ENCODE measurements at places on chromosomes 6 and 20. TPM values are rescaled to one million over a fixed set of nuclear protein-coding genes. Genes with fewer than 3 reads are reported as not detected.

- no peak for DNase-seq
Measured at GRCh38 chr6:86586195-86586594, 351.1 kb upstream of the HTR1E start.

DNA sequence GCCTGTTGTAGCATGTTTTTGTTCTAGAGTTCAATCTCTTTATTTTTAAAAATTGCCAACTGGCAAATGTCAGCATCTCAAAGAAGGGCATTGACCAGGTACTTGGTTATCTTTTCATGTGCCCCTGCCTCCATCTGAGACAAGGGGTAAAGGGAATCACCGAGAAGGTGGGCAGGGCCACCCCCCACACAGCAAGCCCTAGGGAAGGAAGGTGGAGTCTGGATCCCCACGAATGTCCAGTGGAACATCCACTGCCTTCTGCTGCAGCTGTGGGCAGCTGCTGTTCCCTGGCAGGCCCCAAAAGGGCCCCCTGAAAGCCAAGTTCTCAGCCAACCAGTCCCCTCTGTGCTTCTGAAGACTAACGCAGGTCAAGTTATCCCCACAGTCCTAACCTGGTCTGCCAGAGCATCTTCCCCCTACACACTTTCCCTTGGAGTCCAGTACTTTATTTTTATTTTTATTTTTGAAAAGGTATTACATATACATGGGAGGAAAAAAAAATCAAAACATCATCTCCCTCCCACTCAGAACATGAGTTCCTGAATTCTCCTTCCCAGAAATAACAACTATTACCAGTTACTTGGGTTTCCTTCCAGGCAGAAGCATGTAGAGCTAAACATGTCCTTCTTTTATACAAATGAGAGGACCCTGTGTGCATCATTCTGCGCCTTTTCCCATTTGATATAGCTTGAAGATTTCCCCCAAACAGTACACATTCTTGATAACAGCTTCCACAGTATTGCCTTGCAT is 253.7 kb downstream of the MAFB start:
- no peak for DNase-seq

DNA sequence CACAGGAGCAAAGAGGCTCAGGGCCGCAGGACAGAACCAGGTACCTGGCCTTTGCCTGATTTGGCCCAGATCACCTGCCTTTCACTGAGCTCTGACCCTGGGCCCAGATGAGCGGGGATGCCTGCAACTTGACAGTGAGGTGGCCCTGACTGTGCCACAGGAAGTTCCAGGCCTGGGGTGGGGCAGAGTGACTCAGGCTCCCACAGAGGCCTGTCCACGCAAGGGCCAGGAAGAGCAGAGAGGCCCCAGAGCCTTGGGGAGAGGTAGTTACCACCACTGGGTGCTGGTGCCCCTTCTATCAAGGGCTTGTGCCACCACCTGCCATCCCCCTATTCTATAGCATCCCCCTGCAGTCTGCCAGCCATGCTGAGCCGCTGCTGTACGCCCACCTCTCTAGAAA is 4.1 kb upstream of the NOL4L start:
- no peak for DNase-seq

OPRL1 gene
- polyA plus RNA-seq, result 1.2 TPM

DNA sequence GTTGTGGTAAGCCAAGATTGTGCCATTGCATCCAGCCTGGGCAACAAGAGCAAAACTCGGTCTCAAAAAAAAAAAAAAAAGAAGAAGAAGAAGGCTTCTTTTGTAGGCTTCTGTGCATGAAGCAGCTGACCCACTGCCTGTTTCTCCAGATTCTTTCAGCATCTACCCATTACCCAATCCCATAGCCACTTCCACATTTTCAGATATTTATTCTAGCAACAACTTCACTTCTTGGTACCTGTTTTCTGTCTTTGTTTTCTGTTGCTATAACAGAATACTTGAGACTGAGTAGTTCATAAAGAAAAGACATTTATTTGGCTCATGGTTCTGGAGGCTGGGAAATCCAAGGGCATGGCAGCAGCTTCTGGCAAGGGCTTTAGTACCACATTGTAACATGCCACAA is 95.3 kb upstream of the SGK1 start:
- no peak for DNase-seq

- no peak for DNase-seq
Measured at GRCh38 chr6:12490904-12491571, 200.9 kb downstream of the EDN1 start.

DNA sequence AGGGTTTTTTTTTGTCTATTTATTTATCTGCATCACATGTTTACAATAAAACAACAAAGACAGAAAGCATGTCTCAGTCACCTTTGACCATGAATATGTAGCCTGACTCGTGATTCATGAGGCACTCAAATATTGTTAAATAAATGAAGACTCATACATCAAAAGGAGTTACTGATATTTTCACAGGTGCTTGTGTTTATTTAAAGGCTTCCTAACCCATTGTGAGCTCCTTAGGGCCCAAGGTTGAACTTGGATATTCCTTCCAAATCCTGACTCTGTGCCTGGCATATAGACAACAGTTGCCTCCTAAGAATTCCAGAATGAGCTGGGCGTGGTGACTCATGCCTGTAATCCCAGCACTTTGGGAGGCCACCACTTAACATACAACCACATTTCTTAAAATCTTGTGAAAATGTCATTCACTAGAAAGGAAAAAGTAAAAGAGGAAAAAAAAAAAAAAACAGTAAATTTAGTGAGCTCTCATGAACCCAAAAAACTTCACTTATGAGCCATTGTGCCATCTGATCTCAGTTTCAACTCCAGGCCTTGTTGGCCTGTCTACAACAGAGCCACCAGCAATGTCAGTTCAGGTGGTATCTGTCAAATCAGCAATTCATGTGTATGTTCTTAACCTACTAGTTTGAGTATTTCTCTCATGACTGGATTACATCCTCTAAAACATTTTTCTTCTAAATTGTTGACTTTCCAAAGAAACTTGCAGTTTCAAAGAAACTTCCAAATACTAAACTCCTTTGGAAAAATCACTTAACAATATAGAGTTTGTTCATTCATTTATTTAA is 162.7 kb upstream of the MARCKS start:
- no peak for DNase-seq

GRCh38 chr6:133337308-133337707 is 96.2 kb downstream of the EYA4 start:
- no peak for DNase-seq

- DNase-seq, result no peak
Measured at GRCh38 chr6:10441004-10441654, 26.3 kb upstream of the TFAP2A start.

CUL9 gene
- polyA plus RNA-seq, result 31.3 TPM

DNA sequence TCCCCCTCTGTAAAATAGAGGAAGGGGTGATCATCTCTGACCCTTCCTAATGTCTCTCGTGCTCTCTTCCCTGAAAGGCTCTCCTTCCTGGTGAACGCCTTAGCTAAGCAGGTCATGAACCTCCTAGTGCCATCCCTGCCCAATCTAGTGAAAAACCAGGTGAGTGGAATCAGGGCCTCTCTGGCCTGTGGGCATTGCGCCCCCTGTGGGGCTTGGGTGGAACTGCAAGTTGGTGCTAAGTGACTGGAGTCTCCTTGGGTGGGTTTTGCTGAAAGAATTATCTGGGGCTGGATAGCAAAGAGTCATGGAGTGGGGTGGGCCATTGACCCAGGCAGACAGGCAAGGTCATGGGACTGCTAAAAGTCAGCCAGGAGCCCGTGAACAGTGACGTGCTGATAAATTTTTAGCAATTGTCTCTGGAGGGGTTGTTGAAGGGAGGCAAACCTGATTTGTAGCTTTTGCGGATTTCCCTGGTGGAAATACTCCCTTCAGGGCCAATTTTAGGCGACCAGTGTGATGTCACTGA is 8.9 kb downstream of the BPIFB1 start:
- no peak for DNase-seq

RSPO3 gene
- polyA plus RNA-seq, result 22.7 TPM

DNA sequence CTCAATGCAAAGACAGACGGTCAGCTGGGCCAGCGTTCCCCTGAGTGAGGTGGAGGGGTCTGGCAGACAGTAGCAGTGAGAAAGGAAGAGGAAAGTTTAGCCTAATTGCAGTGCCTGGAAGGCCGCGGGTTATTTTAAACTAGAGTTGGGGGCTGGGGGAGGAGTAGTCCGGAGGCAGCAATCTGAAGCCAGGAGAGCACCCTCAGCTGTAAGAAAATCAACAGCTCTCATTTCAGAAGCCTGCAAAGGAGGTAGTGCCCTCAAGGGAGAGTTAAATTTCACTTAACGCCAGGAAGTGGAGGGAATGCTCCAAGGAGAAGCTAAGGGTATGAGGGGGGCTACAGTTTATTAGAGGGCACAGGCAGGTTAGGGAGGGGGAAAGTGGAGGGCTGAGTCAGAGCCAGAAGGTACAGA is 26.9 kb downstream of the RING1 start:
- no peak for DNase-seq

EYA2 gene
- 0.67 TPM for polyA plus RNA-seq

CDSN gene
- not detected for polyA plus RNA-seq

SLC13A3 gene
- polyA plus RNA-seq, result 29.1 TPM

DNA sequence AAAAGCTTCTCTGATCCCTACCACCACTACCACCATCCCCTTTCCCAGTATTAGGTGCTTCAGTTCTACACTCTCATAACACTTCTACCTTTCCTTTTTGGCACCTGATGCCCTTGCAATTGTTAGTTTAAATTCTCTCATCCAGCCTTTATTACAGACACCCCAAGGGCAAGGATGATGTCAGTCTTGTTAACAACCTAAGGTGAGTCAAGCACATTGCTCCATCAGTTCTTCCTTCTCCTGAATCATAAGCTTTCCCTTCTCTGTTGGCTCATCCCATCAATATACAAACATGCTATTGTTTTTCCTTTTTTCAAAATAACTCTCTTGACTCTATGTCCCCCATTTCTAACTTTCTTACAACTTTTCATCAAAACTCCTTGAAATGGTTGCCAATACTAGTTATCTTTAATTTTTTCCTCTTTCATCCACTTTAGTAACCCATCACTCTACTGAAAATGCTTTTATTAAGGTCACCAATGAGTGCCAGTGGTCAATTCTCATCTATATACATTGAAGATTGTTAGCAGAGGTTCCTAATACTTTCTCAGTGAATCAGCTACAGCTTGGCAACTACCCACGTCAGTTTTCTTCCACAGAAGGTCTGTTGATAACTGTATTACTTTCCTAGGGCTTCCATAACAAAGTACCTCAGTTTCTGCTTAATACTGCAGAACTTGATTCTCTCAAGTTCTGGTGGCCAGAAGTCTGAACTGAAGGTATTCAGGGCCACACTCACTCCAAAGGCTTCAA is 97.1 kb upstream of the FLRT3 start:
- DNase-seq, result no peak

DNA sequence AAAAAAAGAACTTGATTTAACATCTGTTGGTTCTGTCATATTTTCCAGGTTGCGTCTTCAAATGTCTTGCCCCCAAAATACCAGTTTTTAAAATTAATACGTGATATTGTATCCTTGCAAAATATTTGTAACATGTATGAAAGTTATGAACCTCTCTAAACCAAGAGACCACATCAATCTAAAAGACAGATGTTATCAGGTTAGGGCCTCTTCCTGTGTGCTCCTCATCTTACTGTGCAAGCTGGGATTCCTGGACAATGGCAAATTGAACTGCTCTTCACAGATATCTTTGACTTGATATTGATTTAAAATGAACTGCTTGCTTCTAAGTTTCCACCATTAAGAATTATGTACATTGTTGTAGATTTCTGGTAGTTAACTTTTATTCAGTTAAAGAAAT is 9.6 kb downstream of the TMEM239 start:
- DNase-seq, result no peak

GRCh38 chr6:36056178-36056577 is 28.6 kb downstream of the MAPK14 start:
- DNase-seq, result no peak

GRCh38 chr6:108796875-108797274 is 51.3 kb upstream of the ARMC2 start:
- no peak for DNase-seq

- DNase-seq, result no peak
Measured at GRCh38 chr6:42251911-42252637, 34.4 kb upstream of the MRPS10 start.

- DNase-seq, result no peak
Measured at GRCh38 chr20:54291339-54292010, 83.6 kb downstream of the PFDN4 start.

DNA sequence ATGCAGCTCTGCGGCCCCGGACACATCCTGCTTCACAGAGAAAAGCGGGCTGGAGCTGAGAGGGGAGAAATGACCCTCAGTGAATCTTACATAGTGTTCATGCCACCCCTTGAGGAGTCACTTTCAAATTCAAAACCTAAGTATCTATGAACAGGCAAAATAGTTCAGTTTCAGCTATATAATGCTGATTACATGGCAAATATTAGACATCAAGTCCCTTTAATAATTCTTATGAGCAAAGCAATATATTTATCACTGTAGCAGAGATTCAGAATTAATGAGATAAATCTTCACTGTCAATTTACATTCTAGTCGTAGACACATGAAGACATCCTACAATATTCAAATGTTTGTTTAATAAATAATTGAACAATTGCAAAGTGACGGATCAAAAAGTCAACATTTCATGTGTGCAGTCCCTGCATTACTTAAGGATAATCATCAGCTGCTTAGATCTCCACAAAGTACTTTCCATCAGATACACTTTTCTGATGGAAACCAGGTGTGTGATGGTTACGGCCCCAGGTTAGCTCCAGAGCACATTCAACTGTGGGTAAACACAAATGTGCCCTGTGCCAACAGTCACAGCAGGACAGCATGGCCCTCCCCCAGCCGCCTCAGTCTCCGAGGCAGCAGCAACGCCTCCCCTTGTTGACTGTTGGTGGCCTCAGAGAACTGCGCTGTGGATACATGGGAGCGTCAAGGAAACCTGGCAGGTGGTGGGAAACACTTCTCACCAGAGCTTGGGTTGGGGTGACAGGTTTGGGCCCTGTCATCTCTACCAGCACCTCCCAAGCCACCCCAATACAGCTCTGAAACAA is 787 bp upstream of the PRR18 start:
- DNase-seq, result no peak

- DNase-seq, result no peak
Measured at GRCh38 chr20:3559231-3559630, 88.4 kb downstream of the ATRN start.

DNA sequence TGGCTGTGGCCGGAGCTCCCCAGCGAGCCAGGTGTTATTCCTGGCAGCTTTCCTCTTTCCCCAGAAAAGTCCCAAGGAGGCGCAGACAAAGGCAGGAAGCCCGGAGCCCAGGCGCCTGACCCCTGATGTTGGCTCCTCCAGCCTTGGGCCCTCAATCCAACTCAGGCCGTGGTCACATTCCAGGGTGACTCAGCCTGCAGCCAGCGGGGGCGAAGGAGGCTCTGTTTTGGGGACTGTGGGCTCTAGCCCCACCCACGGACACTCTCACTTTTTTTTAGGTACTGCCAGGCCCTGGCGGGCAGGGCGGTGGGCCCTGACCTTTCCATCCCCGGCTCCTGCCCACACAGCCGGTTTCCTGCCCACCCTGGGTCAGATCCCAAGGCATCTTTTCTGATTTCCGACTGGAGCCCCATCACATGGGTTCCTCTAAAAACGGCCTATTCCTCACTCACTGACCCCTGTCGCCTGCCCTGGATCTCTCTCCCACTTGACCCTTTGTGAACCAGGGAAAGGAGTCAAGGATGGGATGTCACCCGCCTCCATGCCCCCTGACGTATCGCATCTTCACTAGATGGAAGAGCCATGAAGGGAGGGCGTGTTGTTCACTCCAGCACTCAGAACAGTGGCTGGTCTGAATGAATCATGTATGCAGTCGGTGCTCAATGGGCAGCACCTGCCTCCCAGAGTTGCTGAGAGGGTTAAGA is 5.5 kb downstream of the PTGIS start:
- DNase-seq, result no peak

SSTR4 gene
- polyA plus RNA-seq, result not detected

AGPAT4 gene
- 22.5 TPM for polyA plus RNA-seq

ZNF391 gene
- polyA plus RNA-seq, result 10.1 TPM

GRCh38 chr6:73079611-73079955 is 145.7 kb downstream of the KHDC1L start:
- DNase-seq, result no peak
